Psoas muscle (tissue), 8 donors: ENCODE measurements at places on chromosomes 7 and 10. TPM values are rescaled to one million over a fixed set of nuclear protein-coding genes. Genes with fewer than 3 reads are reported as not detected.

The RELN gene
- total RNA-seq = 0.14 TPM

The DNTT gene
- total RNA-seq = not detected

The CYP2C19 gene
- total RNA-seq = not detected

The DYDC1 gene
- total RNA-seq = not detected

The CCNJ gene
- 5.7 TPM for total RNA-seq
